ENCODE measurements at places on chromosomes 16 and 17.
A peak's percentile ranks its signal among the peaks of the same experiment; 100 is the strongest.

DNA sequence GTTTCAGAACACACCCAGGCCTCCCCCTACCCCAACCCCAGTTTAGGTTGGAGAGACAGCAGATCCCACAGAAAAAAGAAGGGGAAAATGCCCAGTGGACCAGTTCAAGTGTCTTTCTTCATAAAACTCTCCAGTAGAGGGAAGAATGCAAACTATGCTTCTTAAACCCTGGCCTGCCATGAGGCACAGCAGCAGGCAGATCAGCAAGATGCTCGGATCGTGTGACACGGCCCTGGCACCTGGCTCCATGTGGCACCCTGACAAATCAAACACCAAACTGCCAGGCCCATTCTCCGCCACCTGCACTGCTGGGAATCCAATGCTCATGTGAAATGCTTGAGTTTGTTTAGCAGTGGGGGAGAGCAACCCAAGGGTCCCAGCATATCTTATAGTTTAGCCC is 166.8 kb downstream of the SOX9 start:
- DNase-seq: no peak

- no peak for DNase-seq
Observed at GRCh38 chr16:19967963-19968362, 83.3 kb upstream of the GPRC5B start.

- DNase-seq: peak; percentile 46
Observed at GRCh38 chr17:48814504-48814903, 2.5 kb downstream of the TTLL6 start.

DNA sequence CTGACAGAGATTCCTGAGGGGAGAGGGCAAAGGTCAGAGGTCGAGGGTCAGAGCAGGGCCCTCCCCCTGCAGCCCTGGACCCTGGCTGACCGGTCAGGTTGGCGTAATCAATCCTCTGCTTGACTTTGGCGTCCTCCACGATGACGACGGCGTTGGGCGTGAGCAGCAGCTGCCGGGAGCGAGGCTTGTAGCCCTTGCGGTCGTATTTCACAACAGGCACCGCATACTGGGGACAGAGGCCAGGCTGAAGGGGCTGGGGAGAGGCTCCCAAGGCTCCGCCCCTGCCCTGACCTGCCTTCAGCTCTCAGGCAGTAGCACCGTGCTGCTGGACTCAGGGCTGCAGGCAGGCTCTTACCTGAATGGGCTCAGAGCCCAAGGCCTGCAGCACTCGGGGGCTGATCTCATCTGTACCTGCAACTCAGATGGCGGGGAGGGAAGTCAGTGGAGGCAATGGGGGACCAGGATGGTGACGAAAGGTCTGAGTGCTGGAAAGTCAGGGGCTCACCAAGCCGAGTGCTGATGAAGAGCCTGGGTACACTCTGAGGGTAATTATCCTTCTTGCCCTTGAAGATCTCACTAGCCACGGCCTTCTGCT is 12.0 kb upstream of the CRK start:
- DNase-seq: no peak

DNA sequence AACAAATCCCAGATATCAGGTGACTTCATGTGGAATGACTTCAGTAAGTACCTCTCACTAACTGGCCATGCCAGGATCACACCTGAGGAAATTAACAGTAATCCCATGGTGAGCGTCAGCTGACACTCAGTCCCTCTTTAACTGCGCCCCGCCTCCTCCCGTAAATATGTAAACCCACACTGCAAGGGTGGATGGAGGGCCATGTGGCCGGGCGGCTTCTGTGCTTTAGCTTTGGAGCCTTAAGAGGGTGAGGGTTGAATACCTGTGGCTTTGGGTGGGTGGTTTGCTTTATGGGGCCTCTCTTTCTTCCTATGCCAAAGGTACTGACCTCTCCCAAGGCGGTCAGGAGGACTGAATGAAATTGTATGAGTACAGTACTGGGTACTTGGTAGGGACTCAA is 141.7 kb downstream of the MRM1 start:
- no peak for DNase-seq

DNA sequence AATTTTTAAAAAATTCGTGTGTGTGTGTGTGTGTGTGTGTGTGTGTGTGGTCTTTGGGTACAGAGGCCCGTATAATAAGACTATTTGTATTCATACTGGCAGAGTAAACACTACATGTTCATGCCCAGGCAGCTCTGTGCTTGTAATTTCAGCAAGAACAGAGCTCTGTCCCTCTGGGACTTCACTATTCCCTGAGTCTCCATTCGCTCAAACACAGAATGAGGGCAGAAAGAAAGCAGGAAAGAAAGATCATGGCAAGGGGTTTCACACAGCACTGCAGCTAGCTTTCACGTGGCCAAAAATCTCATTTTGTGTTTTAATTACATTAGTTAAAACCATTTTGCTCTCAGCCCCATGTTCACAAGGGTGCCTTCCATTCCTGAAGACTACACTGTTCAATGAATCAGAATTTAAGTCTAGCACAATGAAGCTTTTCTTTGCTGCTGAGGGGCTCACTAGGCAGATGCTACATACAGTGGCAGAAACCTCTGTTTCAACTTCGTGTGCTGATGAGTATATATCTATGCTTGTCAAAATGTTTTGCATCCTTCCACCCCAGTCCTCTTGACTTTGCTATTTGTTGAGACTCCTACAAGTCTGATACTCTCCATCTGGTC is 198.4 kb upstream of the C17orf78 start:
- DNase-seq: no peak
